A549 treated with DMSO at 1 μM for 4 hours (cell line): ENCODE measurements at places on chromosomes 3 and 15. TPM values are rescaled to one million over a fixed set of nuclear protein-coding genes. Genes with fewer than 3 reads are reported as not detected.

The ZBTB47 gene
- 6.0 to 7.4 TPM (median 6.5 TPM) in 5 replicates for total RNA-seq

The SKOR1 gene
- 0.03 to 0.04 TPM (median 0.03 TPM) in 3 of 5 replicates, not detected in the others for total RNA-seq

The IQGAP1 gene
- 118 to 163 TPM (median 136 TPM) in 5 replicates for total RNA-seq

The GOLGA8Q gene
- total RNA-seq, result 0.08 TPM in 1 of 5 replicates, not detected in the others

The TGM4 gene
- total RNA-seq, result 0.05 to 0.09 TPM (median 0.07 TPM) in 3 of 5 replicates, not detected in the others

The DPP8 gene
- total RNA-seq, result 21.1 to 30.4 TPM (median 28.4 TPM) in 5 replicates

The SYNPR gene
- not detected in 5 replicates for total RNA-seq

The NEIL1 gene
- total RNA-seq, result 0.80 to 2.9 TPM (median 2.7 TPM) in 5 replicates

The RASGRF1 gene
- total RNA-seq, result 0.22 to 0.55 TPM (median 0.39 TPM) in 5 replicates

The PLA1A gene
- 0.13 to 0.45 TPM (median 0.22 TPM) in 5 replicates for total RNA-seq

The ECE2 gene
- total RNA-seq, result not detected in 5 replicates

The ROPN1B gene
- total RNA-seq, result not detected in 5 replicates

The ELP6 gene
- 23.3 to 30.0 TPM (median 29.3 TPM) in 5 replicates for total RNA-seq

The TRIM59 gene
- 8.9 to 13.9 TPM (median 12.4 TPM) in 5 replicates for total RNA-seq

The MME gene
- not detected in 5 replicates for total RNA-seq

The FEZF2 gene
- not detected in 5 replicates for total RNA-seq

The BSN gene
- 0.16 to 0.37 TPM (median 0.17 TPM) in 5 replicates for total RNA-seq

The C2CD4A gene
- total RNA-seq, result 0.02 to 0.07 TPM (median 0.02 TPM) in 3 of 5 replicates, not detected in the others

The CLDN1 gene
- 28.6 to 35.6 TPM (median 30.3 TPM) in 5 replicates for total RNA-seq

The ARHGEF26 gene
- total RNA-seq, result 6.3 to 7.8 TPM (median 7.0 TPM) in 5 replicates
